ENCODE measurements at places on chromosomes 1 and 21.
A peak's percentile ranks its signal among the peaks of the same experiment; 100 is the strongest.

- no peak for DNase-seq
Measured at GRCh38 chr1:61711969-61712368, 13.0 kb downstream of the TM2D1 start.

GRCh38 chr1:7632176-7632575 lies 138.9 kb upstream of the VAMP3 start:
- no peak for DNase-seq

DNA sequence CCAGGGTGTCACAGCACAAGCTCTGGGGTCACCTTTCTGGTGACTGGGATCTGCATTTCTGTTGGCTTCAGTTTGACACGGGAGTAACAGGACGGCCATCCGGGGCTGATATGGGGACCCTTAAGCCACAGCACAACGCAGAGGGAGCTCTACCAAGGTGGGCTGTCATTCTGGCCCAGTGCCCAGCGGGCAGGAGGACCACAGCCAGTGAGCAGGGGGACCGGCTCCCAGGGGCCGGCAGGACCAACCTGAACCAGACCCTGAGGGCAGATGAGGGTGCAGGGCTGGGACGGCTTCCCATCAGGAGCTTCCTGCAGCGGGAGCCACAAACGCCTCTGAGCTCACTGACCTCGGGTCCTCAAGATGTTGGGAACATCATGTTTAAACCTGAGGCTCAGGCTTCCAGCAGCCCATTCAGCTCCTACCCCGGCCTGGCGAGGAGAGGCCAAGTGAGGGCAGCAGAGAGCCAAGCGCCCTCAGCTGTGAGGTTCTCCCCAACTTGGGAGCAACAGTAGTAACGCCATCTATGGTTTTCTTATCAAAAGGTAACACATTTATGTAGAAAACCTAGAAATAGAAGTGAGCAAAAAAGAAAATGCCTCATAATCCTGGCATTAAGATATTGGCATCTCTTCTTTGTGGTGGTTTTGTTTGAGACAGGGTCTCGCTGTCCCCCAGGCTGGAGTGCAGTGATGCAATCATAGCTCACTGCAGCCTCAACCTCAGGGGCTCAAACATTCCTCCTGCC lies 26.8 kb downstream of the TMEM201 start:
- peak; percentile 61 for DNase-seq

DNA sequence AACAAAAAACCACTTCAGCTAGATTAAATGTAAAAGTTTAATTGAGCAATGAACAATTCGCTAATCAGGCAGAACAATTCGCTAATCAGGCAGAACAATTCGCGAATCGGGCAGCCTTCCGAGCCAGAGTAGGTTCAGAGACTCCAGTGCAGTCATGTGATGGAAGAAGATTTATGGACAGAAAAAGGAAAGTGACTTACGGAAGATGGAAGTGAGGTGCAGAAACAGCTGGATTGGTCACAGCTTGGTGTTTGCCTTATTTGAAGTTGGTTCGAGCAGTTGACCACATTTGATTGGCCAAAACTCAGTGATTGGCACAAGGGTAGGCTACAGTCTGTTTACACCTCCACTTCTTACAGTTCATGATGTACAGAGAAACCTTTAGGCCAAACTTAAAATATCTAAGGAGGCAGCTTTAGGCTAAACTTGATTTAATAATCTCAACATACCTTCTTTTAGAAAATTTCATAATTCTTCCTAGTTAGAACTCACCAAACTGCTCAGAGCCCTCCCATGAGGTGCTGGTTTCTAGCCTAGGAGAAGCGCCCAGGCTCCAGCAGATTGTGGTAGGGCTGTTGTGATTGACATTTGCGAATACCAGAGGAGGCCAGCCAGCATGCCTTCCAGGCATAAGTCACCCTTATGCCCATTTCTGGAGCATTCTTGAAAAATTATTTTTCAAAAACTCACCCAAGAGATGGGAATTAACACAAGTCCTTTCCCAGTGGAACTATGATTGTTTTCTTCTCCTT lies 22.8 kb upstream of the KCNC4 start:
- no peak for DNase-seq

- DNase-seq: no peak
Measured at GRCh38 chr1:12006167-12006921, 13.0 kb upstream of the MIIP start.

GRCh38 chr1:53919675-53920066 lies 25.7 kb downstream of the DIO1 start:
- DNase-seq: no peak

DNA sequence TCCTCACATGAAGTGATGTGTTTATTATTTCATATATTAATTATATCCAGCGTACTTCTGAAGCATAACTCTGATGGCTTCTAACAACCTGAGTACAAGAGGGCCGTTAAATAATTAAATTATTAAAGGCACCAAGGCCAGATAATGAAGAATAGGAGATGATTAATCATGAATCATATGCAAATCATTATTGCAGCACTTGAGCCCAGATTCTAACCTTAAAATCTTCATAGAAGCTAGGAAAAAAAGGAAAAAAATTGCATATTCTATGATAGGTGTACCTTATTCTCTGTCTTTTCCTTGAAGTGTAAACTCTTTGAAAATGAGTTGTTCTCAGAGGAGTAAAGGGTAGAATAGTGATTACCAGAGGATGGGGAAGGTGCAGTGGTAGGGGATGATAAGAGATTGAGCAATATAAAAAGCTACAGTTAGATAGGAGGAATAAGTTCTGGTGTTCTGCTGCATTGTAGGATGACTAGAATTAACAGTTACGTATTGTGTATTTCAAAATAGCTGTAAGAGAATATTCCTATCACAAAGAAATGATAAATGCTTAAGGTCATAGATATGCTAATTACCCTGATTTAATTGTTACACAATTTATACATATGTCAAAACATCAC lies 51.1 kb downstream of the SWT1 start:
- no peak for DNase-seq

- DNase-seq: no peak
Measured at GRCh38 chr1:153386500-153386901, 4.4 kb downstream of the S100A8 start.

GRCh38 chr1:82139751-82140468 lies 339.2 kb downstream of the ADGRL2 start:
- DNase-seq: no peak

DNA sequence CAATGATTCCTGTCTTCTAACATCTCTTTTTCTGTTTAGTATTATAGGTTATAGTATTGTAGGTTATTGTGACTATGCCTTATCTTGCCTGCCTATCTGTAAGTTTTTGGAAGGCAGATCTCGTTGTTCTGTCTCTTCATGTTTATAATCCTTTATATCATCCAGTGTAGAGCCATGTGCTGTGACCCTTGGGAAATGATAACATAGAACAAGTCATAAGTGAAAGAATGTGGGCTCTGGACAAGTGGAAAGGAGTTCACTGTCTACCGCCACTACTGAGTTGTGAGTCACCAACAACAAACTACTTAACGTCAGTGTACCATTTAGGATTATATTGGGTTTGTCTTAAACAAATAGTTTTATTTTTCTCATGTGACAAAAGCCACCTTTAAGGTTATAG lies 139.3 kb downstream of the LYPLAL1 start:
- DNase-seq: no peak

DNA sequence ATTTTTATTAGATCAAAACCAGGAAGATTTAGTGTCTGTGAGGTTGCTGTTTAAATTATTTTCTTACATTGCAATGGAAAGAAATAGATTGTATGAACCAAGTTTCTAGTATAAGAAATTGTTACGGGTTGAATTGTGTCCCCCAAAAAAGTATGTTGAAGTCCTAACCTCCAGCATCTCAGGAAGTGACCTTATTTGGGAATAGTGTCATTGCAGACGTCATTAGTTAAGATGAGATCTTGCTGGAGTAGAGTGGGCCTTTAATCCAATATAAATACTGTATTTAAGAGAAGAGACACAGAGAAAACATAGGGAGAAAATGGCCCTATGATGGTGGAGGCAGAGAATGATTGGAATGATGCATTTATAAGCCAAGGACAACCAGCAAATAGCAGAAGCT lies 188.7 kb upstream of the SAMSN1 start:
- no peak for DNase-seq

DNA sequence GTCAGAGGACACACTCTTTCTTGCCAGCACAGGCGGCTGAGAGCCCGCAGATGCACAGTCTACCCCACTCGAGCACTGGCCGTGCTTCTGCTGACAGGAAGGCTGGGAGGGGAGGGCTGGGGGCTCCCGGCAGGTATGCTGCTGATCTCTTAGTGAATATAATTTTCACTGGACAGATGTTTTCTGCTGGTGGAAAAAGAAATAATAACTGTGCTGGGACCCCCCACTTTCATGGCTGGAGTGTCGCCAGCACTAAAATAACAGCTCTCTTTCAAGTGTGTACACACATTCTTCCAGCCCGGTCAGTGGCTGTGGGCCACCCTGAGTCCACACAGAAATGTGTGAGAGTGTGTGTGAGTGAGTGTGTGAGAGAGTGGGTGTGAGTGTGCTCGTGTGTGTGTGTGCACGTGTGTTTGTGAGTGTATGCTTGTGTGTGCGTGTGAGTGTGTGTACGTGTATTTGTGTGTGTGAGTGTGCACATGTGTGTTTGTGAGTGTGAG lies 167.7 kb upstream of the USP24 start:
- no peak for DNase-seq

- DNase-seq: no peak
Measured at GRCh38 chr1:64973061-64973647, 6.8 kb upstream of the JAK1 start.

GRCh38 chr1:82858031-82858430 lies 1057.3 kb downstream of the ADGRL2 start:
- no peak for DNase-seq

DNA sequence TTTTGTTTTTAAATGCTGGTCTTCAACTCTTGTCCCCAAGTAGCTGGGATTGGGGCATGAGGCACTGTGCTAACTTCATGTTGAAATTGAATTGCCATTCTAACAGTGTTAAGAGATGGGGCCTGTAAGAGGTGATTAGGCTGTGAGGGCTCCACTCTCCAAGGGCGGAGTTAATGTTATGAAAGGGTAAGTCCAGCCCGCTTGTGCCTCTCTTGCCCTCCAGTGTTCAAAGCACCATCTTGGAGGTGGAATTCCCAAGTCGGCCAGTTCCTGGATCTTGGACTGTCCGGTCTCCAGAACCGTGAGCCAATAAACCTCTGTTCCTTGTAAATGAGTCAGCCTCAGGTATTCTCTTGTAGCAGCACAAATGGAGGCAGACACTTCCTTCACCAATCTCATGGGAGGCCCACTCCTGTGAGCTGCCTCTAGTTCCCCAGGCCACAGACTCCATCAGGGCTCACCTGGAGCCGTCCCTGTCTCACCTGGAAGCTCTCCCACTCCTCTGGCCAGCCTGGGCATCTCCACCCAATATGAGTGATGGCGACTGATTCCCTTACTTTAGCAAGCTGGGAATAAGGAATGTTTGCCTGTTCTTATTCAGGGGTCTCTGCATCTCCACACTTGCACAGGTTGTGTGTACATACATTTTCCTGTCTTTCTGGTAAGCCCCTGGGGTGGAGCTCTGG lies 15.5 kb downstream of the IBA57 start:
- no peak for DNase-seq

GRCh38 chr1:30419831-30420230 lies 303.6 kb downstream of the MATN1 start:
- no peak for DNase-seq

- DNase-seq: no peak
Measured at GRCh38 chr21:38780879-38781278, 24.9 kb upstream of the ETS2 start.

DNA sequence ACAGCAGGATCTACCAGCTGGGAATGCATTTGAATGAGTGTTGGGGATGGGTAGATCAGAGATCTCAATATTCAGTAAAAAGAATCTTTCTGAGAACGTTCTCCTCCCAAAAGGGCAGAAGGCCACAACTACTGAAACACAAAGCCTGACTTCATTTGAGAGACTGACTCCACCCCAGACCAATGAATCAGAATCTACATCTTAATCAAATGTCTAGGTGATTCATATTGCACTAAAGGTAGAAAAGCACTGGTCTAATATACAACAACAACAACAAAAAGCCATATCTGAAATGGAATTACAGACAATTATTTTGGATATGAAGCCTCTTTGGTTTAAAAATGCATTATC lies 123.9 kb downstream of the SMYD3 start:
- DNase-seq: no peak

DNA sequence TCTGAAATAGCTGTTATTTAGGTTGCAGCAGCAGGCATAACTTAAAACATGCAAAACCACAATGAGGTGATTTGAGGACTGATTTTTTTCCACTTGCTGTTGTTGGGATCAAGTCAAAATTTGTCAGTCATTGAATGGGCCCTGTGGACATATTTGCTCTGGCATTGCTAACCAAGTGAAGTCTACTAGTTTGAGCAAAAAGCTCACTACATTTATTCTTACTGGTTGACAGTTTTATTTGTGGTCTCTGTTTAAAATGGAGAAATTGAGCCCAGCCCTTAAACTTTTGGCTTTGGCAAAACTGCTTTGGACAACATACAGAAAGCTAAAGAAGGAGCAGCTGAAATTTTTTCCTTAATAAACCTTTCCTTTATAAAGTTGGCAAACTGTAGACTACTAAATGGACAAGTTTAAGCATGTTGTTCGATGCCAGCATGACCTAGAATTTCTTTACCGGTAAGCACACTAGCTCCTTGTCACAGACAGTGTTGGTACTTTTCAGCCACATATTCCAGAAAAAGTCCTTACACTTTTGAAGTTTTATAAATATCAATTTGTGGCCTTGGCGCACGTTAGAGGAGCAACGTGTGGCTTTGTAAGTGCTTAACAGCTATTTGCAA lies 234.6 kb downstream of the USP25 start:
- DNase-seq: no peak

DNA sequence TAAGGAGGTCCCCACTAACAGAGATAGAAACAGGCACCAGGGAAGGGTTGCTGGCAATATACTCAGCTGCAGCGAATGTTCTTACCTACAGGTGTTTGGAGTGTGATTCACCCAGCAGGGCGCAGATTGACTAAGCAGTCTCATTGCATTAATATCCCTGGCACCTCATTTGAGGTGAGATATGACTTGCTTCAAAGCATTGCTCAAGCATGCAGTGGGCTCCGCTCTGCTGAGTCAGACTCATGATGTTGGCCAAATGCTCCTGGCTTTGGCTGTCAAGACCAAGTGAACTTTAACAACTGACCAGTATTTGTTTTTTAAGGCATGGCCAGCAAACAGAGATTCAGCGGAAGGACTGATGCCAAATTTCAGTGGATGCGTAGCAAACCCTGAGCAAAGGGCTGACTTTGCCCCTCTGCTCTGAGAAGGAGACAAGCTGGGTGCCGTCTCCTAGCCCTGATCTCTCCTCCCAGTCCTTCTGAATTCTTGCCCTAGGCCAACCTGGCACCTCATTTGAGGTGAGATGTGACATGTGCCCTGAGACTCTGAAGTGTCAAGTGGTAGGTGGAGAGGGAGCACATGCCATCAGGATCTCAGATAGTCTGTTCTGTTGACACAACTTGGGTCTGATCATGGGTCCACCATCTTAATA lies 187.1 kb upstream of the COA6 start:
- DNase-seq: no peak

DNA sequence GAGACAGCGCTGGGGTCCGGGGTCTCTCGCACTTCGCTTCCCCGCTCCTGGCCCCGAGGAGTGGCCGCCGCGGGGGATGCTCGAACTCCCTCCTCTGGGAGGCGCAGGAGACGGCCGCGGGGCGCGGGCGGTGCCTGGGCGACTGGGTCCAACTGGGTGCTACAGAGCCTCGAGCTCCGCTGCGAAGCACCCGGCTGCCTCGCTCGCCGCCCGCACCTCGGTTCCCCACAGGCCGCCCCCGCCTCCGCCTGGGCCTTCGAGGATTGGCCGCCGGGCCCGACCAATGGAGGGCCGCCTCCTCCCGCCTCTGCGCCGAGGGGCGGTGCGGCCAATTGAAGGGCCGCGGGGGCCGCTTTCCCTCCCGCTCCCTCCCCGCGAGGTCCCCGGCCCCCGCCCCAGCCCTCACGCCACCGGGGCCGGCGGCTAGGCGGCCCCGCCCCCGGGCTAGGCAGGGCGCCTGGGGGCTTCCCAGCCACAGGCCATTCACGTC lies at the start of gene CNN3:
CNN3 (minus strand) TSS at position 196 of the 490 bp plus-strand sequence. CDS start 216 bp downstream, outside the sequence.
- peak; percentile 67 for DNase-seq
